NCI-H2107 (cell line): ENCODE measurements at places on chromosomes 6 and 20.

GRCh38 chr6:148514091-148514845 lies 171.6 kb downstream of the SASH1 start:
- no peak for DNase-seq

GRCh38 chr6:90008908-90009501 lies 114.7 kb downstream of the GJA10 start:
- DNase-seq = no peak

DNA sequence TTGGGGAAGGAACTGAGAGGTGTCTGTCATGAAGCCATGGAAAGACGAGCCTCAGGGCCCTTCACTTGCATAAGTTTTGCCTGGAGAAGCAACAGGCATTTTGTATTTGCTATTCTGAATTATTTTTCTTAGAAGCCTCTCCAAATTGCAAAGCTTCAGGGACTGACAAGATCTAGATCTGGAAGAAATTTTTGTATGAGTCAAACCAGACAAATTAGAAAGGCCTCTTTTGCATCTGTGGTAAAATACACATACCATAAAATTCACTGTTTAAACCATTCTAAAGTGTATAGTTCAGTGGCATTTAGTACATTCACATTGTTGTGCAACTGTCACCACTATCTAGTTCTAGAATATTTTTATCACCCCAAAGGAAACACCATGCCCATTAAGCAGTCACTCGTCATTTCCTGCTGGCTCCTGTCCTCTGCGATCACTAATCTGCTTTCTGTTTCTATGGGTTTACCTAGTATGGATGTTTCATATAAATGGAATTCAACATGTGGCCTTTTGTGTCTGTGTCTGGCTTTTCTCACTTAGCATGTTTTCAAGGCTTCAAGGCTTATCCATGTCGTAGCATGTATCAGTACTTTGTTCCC lies 269.1 kb downstream of the PHF3 start:
- no peak for DNase-seq

DNA sequence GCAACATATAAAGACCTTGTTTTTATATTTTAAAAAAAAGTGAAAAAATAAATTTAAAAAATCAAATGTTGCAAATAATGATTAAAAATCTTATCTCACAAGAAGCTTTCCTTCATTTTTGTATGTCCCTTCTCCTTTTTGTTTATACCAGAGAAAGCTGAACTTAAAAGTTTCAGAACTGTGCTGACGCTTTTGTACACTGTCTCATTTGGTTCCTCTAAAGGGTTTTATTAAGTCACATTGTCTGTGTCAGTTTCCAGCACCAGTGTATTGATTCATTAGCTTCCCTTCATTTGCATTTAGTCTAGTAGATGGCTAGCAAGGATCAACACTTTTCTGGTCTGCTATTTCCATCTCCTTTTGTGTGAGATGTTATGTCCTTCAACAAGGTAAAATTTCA lies 6.7 kb downstream of the PCED1A start:
- DNase-seq = no peak

DNA sequence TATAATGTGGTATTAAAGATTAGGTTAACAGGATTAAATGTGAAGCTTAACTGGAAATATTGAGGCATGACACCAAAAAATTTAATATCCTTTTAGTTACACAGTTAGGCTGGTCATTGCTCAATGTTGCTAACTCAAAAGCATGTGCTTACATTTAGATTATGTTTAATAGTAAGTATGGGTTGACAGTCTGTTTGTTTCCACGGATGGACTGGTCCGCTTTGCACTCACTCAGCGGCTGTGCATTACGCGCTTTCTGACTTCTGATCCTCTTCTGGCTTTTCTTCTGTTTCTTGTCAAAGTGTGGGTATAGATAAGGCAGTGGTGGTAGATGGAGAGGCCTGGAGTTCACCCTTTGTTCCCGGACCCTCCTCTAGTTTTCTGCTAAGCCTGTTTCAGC lies 174.9 kb downstream of the RIMS1 start:
- DNase-seq = no peak

DNA sequence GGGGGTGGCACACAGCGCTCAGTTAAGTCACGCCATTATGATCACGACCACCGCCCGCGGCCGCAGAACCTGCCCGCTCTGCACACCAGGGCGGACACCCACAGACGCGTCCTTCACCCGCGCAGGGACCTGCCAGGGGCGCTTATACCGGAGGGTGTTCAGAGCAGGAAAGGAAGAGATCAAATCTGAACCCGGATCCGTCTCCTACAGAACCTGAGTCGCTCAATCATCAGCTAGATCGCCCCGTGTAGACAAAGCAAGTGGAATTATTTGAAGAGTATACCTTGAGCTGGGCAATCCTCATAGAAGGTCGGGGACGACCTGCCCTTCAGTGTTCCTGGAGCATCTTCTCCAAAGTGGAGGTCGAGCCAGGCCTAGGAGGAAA lies 14.4 kb upstream of the ZNF217 start:
- no peak for DNase-seq

DNA sequence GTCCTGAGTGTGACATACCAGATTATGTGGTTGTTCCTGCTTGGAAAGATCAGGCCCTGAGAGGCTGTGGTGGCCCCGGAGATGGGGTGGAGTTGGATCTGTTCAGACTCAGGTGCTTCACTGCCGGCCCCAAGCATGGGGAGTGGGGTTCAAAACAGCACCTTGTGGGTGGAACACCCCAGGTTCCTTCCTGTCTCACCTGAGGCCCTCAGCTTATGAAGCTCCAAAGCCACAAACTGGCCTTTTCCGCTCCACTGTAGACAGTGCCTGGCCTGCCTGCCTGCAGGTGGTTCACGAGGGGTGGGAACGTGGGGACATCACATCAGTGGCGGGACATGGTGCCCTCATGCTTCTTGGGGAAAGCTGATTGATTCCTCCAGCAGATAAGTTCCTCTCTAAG lies 146.4 kb downstream of the TAF4 start:
- DNase-seq = no peak

- no peak for DNase-seq
These were observed 73.2 kb downstream of the INSM1 start for GRCh38 chr20:20440886-20441658.

- DNase-seq = no peak
These were observed 35.4 kb downstream of the VAPB start for GRCh38 chr20:58424218-58424969.

- no peak for DNase-seq
These were observed 83.1 kb downstream of the CAP2 start for GRCh38 chr6:17476511-17476910.

GRCh38 chr6:80211286-80211685 lies 104.8 kb downstream of the BCKDHB start:
- DNase-seq = no peak

- no peak for DNase-seq
These were observed 158.9 kb upstream of the SASH1 start for GRCh38 chr6:148183776-148184175.

GRCh38 chr6:26141378-26141904 lies 54.2 kb downstream of the HFE start:
- DNase-seq = no peak

DNA sequence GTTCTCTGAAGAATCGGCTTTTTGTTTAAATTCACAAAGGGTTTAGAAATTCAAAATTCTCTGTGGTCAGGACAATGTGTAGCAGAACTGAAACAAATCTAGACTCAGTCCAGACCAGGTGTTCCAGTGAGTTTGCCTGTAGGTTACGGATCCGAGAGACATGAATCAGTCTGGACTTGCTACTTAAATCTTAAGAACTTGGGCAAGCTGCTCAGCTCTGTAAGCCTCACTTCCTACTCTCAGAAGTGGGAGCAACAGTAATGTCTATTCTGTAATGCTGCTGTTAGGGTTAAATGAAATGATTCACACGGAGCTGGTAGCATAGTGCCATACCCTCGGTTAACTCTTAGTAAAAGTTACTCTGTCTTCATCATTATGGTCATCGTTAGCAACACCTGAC lies 37.7 kb downstream of the HECA start:
- DNase-seq = no peak

- no peak for DNase-seq
These were observed 154.7 kb downstream of the JARID2 start for GRCh38 chr6:15400572-15401004.

- DNase-seq = no peak
These were observed 196.7 kb downstream of the TFAP2B start for GRCh38 chr6:51015394-51015793.

DNA sequence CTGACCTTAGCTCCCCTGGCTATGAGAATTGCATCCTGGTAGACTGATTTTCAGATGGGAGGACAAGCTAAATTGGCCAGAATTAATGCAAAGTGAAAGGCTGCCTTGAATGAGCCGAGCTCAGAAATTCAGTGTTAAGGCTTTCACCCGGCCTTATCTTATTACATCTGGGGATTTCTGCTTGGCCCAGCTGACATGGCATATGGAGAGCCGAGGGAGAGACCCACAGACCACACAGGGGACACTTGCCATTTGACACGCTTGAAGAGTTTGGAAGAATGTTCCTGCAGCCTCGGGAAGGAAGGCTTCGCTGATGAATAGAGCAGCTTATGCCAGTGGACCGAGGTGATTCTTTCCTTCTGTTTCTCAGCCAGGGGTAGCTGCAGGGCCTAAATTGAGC lies 9.0 kb downstream of the MOCS3 start:
- no peak for DNase-seq

DNA sequence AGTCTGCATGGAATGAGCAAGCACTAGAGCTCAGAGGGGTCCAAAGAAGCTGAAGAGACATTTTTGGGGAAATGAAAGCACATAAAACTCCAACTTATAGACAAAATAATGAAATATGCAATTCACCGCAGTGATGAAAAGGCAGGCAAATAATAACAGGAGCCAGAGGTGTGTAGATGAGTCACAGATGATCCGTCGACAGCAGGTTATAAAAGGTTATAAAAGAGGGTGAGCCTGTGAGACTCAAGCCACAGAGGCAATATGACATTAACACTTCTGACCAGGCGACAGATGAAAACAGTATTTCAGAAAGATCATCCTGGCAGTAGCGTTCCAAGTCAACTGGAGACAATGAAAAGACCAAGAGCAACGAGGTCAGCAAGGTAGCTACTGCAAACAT lies 35.8 kb upstream of the ANKRD60 start:
- no peak for DNase-seq

DNA sequence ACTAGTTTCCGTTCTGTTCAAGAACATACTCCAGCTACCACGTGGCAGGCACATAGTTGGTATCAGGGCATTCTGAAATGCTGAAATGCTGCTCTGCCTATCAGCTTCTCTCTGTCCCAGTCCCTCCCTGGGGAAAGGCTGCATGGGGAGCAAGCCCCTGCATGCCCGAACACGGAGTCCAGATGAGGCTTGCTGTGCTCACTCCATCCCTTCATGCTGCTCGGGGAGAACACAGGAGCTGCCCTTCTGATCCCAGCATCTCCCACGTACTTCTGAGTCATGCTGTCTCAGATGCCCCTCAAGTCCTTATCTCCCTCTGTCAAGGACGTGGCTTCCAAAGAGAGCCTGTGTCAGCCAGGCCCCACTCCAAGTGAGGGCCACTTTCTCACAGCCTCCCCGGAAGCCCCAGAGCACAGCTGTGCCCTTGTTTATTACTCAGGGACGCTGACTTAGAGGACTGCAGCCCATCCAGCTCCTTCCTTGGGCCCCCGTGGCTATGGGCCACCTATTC lies 29.4 kb downstream of the THBS2 start:
- no peak for DNase-seq

- DNase-seq = no peak
These were observed 16.4 kb downstream of the FAXC start for GRCh38 chr6:99333068-99333467.

GRCh38 chr6:87628424-87628823 lies 38.5 kb downstream of the ORC3 start:
- no peak for DNase-seq

DNA sequence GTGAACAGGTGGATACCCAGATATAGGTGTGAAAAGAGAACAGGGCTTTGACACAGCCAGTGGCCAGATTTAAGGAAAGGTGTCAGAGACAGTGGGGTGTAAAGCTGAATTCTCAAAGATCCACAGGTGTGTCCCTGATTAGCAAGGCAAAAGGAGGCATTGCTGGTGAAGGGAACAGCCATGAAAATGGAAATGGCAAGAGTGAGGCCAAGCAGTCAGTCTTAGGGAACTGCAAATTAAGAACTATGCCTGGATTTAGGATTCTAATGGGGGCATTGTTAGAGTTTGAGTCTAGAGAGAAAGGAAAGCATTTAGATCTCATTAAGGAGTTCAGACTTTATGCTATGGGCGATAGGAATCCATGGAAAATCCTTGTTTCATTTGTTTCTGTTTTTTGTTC lies 789.2 kb downstream of the MAFB start:
- DNase-seq = no peak

DNA sequence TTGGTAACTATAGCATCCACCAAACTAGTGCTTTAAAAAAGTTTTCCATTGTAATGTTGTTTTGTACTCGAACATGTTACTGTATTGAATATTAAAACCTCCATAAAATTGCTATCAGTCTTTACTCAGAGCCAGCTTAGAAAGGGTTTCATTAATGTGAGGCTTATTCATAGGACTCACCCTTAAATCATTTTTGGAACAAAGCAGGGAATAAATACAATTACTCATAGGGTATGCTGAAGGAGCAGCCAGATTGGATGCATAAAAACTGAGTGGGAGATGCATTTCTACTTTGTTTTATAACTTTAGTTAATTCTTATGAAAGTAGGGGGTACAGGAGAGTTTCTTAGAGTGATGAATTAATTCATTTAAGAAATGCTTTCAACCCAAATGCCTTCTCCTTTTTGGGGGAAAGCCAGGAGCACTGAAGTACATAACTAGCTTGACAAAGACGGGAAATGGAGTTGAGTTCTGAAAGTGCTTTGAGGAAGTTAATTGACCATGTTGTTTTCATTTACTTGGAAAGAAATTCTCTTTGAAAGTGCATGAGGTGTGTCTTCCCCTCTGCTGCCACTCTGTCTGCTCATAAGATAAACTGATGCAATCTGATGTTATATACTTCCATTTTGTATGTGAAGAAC lies 90.3 kb downstream of the RNF144B start:
- DNase-seq = no peak

DNA sequence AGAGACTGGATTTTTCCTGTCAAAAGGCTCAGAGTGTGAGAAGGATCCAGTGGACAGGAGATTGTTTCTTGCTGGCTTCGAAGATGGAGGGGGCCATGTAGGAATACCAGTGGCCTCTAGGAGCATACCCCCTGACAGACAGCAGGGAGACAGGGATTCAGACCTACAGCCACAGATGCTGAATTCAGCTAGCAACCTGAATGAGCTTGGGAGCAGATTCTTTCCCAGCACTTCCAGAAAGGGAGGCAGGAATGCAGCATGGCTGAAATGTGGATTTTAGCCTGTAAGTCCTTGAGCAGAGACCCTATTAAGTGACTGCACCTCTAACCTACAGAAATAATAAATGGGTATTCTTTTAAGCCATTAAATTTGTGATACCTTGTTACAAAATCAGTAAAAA lies 44.6 kb downstream of the STXBP5 start:
- DNase-seq = no peak

GRCh38 chr6:163661272-163661671 lies 246.8 kb downstream of the QKI start:
- no peak for DNase-seq
